ENCODE measurements at places on chromosomes 16 and 17.
A peak's percentile ranks its signal among the peaks of the same experiment; 100 is the strongest.

DNA sequence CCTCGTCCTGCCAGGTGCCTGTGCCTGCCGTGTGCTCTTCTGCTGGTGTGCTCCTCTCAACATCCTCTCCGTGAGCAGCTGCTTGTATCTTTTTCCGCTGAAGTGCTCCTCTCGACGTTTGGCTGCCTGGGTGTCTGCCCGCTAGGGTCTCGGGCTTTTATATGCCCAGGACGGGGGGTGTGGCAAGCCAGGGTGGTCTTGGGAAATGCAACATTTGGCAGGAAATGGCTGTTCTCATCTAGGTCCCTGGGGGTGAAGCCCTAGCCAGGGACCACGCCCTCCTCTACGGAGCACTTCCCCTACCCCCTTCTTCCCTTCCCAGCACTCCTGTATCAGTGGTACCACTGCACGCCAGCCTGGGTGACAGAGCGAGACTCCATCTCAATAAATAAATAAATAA lies 49.4 kb downstream of the IQCK start:
- no peak for DNase-seq

- DNase-seq: no peak
These were observed 560 bp downstream of the RAI1 start for GRCh38 chr17:17681744-17682292.

DNA sequence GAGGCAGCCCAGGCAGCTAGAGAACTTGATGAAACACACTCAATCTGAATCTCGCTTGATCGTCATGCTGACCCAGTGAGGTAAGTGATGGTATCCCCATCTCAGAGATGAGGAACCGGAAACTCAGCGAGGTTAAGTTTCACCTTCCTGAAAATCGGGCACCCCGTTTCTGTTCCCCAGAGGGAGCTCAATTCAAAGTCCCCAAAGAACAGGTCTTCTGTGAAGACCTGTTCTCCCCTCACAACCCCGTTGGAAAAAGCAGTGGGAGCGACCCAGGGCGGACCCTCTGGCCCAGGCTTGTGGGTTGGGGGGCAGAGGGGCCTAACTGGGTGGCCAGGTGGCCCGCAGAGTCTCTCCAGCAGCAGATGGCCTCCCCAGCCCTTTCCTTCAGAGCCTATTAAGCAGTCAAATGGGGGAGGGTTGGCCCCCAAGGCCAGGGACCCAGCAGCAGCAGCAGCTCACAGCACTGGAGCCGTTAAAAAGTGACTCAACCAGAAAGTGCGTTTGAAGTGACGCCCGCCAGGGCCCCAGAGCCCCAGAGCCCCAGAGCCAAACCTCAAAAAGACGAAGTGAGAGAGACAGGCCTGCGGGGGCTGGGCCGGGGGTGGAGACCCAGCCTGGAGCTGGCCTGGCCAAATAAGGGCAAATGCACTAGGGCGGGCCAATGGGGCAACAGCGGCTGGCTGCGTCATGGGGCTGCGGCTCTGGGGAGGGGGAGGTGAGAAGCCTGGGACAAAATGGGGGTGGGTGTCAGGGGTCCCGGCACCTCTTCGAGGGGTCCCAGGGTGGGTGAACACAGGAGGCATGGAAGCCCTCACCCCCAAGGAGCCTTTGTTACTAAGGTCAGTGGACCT lies 9.2 kb upstream of the TSPOAP1 start:
- no peak for DNase-seq

GRCh38 chr16:1414532-1415260 lies at the start of gene UNKL:
Gene UNKL (minus strand): TSS chr16:1414704. CDS start chr16:1414691, 13 bp downstream.
- peak; percentile 70 for DNase-seq

DNA sequence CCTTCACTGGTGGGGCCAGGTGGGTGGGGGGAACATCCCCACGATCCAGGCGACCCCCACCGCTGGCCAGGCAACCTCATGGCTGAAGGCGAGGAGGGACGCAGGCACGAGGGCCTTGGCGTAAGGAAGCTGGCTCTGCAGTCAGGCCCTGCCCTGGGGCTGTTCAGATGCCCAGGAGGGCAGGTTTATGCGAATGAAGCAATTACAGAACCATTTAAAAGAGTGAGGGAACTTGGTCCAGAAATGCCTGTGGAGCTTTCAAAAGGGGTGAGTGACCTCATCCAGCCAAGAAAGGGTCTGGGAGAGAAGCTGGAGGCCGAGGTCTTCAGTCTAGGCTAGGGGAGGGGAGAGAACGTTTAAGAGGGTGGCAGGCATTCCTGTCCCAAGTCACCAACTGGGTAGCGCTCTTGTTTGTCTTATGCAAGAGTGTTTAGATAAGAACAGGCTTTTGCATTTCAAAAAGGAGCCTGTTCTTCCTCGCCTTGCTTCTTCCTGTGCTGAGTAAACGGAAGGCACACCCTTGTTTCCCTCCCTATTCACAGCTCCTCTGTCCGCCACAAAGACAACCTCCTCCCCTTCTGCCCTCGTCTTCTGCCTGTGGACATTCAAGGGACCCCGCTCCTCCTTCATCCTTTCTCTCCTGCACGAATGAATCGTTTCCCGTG lies 183.5 kb upstream of the SDK2 start:
- DNase-seq: no peak

GRCh38 chr16:89787365-89787805 lies 29.1 kb downstream of the FANCA start:
- no peak for DNase-seq

DNA sequence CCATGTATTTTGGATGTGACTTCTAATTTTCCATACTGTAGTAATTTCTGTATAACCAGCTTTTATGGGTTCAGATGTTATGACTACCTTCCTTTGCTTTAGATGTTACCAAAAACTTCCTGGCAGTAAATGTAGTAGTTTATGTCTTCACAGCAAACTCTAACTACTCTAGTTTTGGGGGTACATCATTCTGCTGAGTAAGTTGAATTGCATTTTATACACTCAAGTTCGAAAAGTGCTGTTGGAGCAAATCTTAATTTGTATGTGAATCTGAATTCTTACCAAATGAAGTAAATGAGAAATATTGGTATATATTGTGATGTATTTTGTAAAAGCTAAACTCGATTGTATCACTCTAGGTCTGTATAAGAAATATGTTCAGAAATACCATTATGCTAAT lies 728.3 kb upstream of the CDH8 start:
- DNase-seq: no peak

GRCh38 chr16:10906482-10906881 lies 29.5 kb downstream of the CIITA start:
- DNase-seq: no peak

GRCh38 chr17:76383546-76384221 lies 725 bp upstream of the SPHK1 start:
- peak; percentile 63 for DNase-seq

DNA sequence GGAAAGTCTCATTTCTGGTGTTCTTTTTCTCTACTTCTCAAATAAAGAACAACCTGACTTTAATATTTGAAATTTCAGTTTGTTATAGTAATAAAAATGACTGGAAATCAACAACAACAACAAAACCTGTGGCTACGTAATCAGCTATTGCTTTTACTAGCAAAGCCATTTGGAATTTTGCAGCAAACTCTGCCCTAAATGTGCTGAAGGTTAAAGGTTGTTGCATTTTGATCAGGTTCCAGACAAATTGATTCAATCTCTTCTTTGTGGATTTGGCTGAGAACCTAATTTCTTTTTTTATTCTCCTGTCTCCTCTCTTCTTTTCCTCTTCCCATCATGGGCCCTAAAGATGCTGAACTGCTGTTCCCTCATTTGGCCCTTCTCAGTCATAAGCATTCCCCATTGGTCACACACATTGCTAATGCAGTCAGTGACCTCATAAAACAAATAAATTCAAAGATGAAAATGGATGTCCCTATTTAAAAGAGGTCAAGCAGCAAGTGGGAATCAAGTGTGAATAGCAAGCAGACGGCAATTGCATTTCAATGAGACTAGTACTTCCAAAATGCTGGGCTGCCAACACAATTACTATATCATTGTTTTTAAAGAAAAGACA lies 795.1 kb upstream of the CDH8 start:
- DNase-seq: no peak

GRCh38 chr17:28507567-28508203 lies 1.5 kb downstream of the FOXN1 start:
- no peak for DNase-seq

DNA sequence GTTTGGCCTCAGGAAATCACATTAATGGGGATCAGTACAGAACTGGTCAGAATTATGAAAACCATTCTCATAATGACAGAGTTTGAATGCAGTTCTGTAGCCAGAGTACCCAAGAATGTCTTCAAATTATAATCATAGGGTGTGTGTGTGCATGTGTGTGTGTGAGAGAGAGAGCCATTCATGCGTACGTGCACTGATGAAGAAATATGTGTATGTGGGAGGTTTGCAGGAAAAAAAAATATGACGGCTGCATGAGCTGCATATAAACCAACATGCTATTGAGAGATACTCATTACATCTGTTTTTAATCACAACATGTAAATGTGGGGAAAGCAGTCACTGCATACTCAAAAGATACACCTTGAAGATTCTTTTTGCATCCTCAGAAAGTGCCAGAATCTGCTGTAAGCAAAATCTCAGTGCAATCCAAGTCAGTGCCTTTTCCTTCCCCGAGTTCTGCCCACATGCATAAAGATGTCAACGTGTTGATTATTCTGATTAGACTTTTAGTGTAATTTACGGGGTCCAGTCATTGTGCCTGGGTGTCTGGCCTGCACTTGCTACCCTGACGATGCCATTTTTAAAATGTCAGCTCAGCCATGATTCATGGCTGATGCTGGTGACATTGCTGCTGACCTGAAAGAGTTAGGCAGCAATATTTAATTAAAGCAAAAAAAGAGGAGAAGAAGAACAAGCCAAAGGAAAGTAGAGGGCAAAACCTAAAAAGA lies 378.7 kb upstream of the ZFHX3 start:
- no peak for DNase-seq

DNA sequence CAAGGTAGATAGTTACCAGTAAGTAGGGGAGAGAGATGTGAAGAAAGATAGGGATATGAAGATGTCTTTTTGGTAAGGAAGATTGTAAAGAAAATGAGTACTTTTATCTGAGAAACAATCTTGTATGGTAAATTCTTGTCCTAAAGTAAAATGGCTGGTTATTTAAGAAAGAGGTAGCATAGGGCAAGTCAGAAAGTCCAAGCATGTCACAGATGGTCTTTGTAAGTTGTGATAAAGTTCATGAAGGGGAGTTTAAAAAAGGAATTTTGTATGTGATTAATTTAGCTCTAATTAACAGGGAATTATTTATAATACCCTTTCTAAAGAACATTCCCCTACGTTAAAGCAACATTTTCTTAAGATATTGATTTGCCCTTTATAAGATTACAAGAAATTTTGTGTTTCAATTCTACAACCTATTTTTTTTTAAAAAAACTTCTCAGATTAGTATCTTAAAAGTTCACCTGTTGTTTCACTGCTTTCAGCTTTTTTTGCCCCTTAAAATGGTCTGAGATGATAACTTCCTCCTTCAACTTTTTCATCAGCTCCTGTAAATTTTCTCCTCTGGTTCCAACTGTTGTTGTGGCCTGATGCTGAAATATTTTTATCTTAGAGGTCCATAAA lies 16.2 kb upstream of the CPHXL start:
- DNase-seq: peak; percentile 26

DNA sequence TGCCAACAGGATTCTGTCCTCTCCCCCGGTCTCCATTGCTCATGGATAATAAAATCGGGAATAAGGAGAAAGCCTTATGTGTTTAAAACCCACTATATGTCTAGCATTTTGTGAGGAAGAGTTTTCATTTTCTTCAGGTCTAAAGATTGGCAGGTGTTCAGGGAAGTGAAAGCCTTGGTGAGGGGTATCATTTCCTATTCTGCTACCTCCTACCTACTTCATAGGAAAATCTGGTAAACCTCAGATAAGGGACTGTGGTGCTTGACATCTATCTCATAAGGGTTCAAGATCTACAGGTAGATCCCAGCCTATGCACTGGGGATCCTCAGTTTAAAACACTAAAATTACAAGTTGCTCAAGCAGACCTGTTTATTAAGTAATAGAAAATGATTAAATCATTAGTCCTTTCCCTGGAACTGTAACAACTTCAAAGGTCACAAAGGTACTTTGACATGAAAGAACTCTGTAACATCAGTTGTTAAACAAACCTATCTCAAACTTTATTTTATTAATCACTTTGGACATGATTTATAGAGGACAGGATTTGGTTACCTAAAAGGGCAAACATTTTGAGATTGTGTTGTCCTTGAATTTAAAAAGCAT lies 6.5 kb downstream of the MOSMO start:
- no peak for DNase-seq
